Endothelial cell of umbilical vein (primary cell): ENCODE measurements at places on chromosomes 5 and 9.
A peak's percentile ranks its signal among the peaks of the same experiment; 100 is the strongest.

- DNase-seq: peak; percentile 48
Measured at GRCh38 chr5:107668154-107669095, 2.3 kb downstream of the EFNA5 start.

DNA sequence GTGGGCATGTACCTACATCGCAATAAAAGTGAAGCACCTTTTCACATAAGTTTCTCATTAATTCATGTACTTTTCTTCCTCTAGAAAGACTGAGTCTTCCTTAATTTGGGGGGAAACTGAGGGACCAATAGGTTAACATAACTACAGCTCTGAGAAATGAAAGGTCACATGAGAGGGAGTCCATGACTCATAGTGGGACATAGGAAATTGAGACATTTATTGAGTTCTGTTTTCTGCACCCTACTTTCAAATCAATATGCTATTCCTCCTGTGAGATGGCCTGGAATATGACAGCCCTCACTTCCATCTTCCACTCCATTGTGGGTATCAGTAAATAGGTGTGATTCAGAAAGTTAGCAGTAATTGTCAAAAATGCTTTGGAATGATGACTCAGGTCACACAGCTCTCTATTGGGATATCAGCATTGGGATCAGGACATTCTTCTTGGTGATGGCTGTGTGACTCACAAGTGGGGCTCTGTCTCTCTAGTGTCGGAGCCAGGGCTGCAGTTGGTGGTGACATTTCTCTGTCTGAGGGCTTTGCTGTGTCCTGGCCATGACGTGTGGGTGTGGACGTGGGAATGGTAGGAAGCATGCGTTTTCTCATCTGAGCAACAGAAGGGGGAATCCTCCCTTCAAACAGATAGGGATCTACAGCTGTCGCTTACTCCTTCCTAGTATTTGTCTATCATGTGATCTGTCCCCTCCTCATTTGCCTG, 125.0 kb downstream of the TRIO start:
- DNase-seq: peak; percentile 77

- DNase-seq: peak; percentile 52
Measured at GRCh38 chr5:53430618-53431252, 49.7 kb upstream of the FST start.

GRCh38 chr5:116135344-116135743, 50.5 kb downstream of the COMMD10 start:
- no peak for DNase-seq

GRCh38 chr5:138234651-138235050, 21.5 kb upstream of the CDC23 start:
- DNase-seq: no peak

DNA sequence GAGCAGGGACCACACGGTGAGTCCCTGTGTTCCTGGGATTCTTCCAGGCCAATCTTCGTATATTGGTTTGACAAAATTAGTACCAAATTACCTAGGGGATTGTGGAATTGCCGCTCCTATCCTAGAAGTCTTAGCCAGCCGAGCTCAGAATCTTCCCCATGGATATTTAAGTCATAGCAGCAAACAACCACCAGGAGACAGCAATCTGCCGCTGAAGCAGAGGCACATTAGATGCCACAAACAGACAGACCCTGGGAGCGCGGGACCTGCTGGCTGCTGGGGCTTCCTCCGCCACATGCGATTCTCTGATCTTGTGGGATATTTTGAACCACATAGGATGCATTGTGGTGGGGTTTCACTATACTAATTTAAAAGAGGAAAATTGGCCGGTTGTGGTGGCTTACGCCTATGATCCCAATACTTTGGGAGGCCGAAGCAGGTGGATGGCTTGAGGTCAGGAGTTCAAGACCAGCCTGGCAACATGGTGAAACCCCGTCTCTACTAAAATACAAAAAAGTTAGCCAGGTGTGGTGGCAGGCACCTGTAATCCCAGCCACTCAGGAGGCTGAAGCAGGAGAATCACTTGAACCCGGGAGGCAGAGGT, 31.7 kb upstream of the ZBTB43 start:
- no peak for DNase-seq

DNA sequence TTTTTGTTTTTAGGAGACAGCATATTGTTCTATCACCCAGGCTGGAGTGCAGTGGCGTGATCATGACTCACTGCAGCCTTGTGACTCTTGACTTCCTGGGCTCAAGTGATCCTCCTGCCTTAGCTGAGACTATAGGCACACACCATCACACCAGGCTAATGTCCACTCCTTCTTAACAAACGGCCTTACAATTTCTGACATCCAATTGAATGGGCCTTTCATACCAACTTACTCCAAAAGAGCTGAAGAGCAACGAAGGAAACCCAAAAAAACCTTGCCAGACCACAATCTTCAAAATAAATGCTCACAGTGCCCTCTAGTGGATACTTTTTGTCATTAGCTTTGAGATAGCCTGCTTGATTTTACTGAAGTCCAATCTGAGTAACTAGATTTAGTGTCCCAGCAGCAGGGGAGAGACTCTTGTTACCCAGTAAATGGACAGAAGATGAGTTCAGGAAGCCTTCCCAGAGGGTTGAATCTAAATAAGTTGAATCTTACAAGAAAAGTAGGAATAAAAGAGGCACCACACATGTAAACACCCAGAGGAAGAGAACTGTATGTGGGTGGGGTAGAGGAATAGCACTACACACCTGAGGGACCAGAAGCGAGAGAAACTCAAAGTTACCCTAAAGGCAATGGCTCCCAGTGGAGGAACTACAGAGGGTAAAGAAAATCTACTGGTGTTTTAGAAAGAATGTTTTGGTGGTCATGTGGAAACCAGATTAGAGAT, 9.3 kb downstream of the ZNF622 start:
- DNase-seq: peak; percentile 75

DNA sequence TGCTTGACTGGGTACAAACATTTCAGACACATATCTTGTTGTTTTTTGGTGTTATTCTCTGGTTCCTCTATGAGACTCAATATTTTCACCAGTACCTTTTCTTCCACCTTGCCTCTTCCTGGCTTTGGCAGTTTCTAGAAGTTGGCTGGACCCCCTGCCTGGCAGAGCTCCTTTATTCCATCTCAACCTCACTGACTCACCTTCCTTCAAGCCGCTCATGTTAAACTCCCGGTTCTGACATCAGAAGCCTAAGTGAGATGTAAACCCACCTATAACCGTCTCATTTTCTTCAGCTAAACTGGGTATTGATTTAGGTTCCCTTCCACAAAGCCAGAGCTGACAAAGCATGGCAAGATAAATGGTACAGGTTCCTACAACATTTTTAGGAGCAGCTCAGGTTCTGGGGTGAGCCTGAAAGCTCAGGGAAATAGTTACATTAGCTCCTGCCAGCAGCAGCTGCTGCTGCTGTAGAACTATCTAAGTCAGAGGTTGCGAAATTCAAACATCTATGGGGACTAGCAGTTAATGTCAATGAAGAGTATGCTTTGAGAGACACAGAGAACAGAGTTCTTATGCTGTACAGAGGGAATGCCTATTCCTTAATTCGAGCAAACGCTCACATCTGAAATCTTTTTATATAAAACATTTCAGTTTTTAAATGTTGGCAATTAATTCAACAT, 197.1 kb upstream of the NR3C1 start:
- DNase-seq: no peak

- DNase-seq: no peak
Measured at GRCh38 chr9:5787759-5788302, 45.1 kb downstream of the ERMP1 start.
